ENCODE measurements at places on chromosomes 5 and 9.

- no peak for DNase-seq
Measured at GRCh38 chr5:143771602-143772001, 40.4 kb upstream of the HMHB1 start.

GRCh38 chr9:87530716-87531115 lies 33.0 kb downstream of the DAPK1 start:
- no peak for DNase-seq

DNA sequence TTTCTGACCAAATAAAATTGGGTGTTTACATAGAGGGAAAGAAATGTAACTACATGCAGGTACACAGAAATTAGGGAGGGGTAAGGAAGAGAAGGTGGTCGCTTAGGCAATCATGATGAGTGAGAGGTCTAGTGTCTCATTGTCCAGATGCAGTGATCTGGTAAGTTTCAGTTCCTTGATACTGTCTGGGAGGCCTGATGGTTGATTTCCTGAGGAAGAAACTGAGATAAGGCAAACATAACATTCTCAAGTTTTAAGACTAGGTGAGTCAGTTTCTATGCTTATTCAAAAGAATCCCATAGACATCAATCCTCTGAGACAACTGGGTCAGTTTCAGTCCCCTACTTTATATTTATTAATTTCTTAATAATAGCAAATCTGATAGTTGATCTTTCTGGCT lies 843.3 kb upstream of the CDH10 start:
- DNase-seq = no peak

DNA sequence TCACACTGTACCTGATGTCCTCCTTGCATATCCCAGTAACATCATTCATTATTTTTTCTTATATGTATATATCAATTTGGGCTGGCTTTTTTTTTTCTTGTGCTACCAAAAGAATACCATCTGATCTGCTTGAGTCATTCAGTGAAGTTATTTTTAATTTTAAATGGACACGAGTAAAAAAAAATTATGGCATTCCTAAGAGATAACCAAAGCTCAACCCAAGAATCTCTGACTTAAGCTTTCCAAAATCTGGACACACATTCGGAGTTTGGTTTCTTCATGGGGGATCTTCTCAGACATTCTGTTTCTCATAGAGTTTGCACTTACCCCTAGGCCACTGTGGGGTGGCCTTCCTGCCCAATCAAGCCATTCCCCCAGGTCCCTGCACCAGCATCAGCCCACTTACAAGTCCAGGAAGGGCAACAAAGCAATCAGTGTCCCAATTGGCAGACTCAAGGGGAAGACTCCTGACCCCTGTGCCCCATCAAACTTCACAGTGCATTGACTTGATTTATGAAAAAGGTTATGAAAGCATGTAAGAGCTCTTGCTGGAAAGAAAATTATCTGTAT lies 49.2 kb upstream of the SPDL1 start:
- no peak for DNase-seq

DNA sequence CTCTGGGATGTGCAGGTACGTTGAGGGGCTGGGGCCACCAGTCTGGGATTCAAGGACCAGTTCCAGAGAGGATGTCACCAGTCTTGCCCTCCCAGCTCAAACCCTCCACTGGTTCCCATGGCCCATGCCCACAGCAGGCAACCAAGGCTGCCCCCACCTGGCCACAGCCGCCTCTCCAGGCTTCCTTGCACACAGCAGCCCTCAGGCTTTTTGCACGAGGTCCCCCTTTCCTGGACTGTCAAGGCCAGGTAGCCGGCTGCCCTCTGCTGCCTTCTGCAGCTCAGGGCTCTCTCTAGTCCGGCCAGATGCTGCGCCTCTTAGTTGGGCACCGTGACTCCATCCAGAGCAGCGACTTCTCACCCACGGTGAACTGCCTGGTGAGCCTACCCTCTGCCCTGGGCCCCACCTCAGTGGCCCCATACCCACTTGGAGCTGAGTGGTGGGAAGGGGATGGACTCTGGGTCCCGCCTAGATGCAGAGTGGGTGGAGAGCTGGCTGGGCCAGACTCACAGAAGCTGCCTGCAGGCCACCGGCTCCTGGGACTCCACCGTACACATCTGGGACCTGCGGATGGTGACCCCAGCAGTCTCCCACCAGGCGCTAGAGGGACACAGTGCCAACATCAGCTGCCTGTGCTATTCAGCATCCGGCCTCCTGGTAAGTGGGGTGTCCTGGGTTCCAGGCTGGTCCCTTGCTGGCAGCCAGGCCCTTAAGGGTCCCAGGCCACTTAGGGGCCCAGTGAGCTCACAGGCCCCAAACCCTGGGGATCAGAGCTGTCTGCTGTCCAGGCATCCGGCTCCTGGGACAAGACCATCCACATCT lies 2.9 kb downstream of the WDR38 start:
- peak; percentile 49 for DNase-seq

GRCh38 chr5:141814064-141814964 lies 63.9 kb downstream of the PCDH1 start:
- peak; percentile 70 for DNase-seq

GRCh38 chr5:125877248-125877647 lies 546.0 kb upstream of the GRAMD2B start:
- no peak for DNase-seq

- DNase-seq = no peak
Measured at GRCh38 chr9:127927988-127928675, 2.4 kb downstream of the PIP5KL1 start.

- no peak for DNase-seq
Measured at GRCh38 chr5:138032028-138032571, 779 bp downstream of the FAM13B start.

DNA sequence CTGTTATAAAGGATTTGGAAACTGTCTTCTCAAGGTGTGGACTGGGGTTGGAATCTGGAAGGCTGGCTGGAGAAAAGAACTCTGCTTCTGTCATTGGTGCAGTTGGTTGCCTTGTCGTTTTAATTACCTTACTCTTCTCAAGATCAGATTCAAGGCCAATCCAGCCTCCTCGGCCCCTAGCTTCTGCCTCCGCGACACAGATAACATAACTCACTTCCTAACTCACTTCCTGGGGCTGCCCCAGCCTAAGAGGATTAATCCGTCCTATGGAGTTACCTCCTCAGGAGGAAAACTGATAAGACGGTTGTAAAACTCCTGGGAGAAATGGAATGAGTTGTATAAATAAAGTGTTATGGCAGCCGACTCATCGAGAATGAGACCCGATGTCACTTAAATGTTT lies 389.1 kb upstream of the WWC1 start:
- no peak for DNase-seq

DNA sequence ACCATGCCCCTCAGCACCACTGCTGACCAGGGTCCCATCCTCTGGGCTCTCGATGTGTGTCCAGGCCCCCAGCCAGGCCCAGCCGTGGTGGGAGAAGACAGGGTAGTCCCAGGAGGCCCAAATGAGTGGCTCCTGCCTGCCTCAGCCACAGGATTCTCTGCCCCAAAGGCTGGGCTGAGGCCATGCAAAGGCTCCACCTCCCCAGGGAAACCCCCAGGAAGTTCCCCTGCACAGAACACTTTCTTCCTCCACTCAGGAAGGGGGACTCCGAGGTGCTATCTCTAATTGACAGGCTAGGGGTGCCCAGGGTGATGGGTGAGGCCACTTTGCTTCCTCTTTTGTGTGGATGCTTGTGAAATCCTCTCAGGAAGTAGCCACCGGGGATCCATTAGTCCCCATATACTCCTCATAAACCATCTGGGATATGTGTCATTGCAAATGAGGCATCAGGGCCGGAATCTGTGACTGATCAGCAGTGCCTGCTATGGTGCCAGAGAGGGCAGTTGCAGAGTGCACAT lies 23.1 kb upstream of the TDRD7 start:
- peak; percentile 58 for DNase-seq

DNA sequence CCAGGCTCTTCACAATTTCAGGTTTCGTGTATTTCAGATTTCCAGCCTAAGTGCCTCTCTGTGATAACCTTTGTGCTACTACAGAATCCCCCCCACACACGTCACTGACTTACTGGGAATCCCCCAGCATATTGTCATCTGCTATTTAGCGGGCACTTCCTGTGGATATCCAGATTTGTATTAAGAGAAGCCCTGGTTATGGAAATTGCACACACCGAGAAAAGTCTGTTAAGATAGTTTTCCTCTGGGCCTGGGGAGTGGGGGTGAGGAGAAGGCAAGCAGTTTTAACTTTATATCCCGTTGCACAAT lies 269.9 kb downstream of the MED10 start:
- no peak for DNase-seq

GRCh38 chr9:119761812-119762211 lies 392.6 kb upstream of the BRINP1 start:
- DNase-seq = no peak

GRCh38 chr5:130286971-130287370 lies 382.7 kb downstream of the CHSY3 start:
- no peak for DNase-seq

GRCh38 chr5:71974165-71974564 lies 133.1 kb upstream of the MAP1B start:
- DNase-seq = no peak

DNA sequence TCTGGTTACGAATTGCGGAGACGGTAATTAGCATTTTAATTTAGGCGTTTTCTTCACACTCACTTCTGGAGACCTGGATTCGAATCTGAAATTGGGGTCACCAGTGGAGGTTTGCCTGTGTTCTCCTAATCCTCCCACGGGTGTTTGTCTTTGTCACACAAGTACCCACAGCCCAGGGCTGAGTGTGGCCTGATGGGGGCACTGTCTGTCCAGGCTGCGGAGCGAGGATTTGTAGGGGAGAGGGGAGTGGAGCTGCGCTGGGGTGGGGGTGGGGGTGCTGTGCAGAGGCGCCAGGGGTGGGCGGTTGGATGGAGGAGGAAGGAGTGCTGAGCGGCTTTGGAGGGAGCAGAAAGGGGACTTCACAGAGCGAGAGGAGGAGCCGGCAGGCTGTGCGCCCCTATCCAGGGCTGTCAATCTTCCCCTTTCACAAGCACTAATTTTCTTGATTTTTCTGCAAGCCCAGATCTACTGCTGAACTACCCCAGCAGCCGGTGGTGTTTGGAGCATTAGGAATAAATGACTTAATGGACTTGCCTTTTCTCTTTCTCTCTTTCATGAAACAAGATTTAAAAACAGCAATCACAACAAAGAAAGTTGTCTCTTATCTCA lies 53.1 kb downstream of the TSPAN17 start:
- DNase-seq = peak; percentile 27

- DNase-seq = no peak
Measured at GRCh38 chr9:95754533-95755420, 120.7 kb upstream of the ERCC6L2 start.

DNA sequence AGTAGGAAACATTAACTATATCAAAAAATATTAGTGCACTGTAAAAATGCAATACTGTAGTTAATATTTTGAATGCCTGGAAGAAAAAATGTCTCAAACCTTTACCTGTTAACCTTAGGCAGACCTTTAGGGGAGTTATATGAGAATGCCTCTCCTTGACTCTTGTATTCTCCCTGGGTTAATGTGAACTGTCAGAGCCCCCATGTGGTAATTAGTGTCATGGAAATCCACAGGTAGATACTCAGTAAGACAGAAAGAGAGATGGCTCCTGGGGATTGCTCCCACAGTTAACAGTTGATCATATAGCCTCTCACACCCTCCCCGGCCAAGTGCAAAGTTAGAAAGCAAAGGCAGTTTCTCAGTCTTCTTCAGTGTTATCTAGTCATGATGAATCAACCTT lies 742.8 kb downstream of the NR2F1-AS1 start:
- DNase-seq = no peak

- DNase-seq = no peak
Measured at GRCh38 chr9:4010309-4010708, 289.6 kb downstream of the GLIS3 start.

- DNase-seq = no peak
Measured at GRCh38 chr5:160166973-160167623, 47.8 kb upstream of the PWWP2A start.

GRCh38 chr5:994821-995220 lies 13.8 kb upstream of the NKD2 start:
- no peak for DNase-seq

GRCh38 chr9:91361291-91362050 lies at the start of gene AUH:
AUH (minus strand) TSS chr9:91361918; CDS start chr9:91361889, 29 bp downstream.
- peak; percentile 94 for DNase-seq

- no peak for DNase-seq
Measured at GRCh38 chr9:71987471-71988371, 72.7 kb downstream of the C9orf57 start.

GRCh38 chr9:88477300-88477751 lies 57.7 kb upstream of the NXNL2 start:
- no peak for DNase-seq

DNA sequence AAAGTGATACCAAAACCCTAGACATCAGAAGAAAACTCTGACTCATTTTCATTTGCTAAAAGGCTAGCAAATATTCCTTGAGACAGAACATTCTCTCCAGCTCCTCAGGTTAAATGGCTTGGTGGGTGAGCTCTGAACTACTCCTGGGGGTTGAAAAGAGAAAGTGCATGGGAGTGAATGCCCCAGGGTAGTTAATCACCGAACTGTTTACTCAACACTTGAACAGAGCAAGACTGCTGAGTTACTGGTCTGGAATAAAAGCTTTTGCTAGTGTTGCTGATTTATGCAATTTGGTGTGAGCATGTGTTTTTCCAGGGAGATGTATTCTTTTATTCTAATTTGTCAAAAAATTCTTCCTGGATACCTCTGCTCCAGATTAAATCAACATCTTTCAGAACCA lies 88.3 kb upstream of the PRDM9 start:
- no peak for DNase-seq

DNA sequence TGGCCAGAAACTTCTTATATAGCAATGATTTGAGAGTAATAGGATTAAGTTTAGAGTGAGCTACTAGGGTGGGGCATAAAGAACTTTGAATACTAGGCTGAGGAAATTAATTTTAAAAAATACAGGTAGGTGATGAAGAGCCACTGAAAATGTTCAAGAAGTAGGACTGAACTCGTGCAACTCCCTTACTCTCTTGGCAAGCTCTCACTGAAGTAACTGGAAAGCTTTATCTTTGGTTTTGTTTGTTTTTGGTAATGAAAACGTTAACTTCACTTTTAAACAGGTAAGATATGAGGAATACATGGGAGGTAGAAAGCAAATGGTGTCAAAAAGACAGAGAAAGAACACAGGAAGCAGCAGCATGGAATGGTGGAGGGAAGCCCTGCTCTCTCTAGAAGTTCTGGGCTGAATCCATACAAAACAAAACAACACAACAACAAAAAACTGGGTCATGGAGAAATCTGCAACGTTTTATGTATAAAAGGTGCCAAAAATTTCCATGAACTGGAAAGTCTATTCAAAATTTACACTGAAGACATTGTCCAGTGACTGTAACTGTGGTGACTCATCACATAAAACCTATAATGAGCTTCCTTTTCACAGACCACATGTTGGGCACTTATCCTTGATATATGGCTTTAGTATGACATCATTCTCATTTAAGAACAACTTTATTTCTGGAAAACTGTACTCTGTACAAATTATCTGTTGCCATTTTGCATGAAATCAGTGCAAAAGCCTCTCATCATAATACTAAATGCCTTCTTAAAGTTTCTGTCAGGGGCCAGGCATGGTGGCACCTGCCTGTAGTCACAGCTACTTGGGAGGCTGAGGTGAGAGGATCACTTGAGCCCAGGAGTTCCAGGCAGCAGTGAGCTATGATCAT lies 91.2 kb upstream of the CHD1 start:
- no peak for DNase-seq

- no peak for DNase-seq
Measured at GRCh38 chr5:77663090-77663863, 24.8 kb upstream of the OTP start.

Data from stimulated activated naive CD8-positive, alpha-beta T cell treated with anti-CD3 and anti-CD28 coated beads, Interleukin-15, Interleukin-2, amounts not matched to agents 100 U/mL and 50 U/mL, for 24 hours (primary cell).